Gastroesophageal sphincter (tissue), 4 donors: ENCODE measurements at places on chromosomes 6 and 20. TPM values are rescaled to one million over a fixed set of nuclear protein-coding genes. Genes with fewer than 3 reads are reported as not detected.

Gene CD24
- total RNA-seq, result 116 TPM

Gene SMPD2
- 7.2 TPM for total RNA-seq

Gene SIRPB2
- 11.1 TPM for total RNA-seq

Gene SH3BGRL2
- 32.6 TPM for total RNA-seq

Gene LAMP5
- not detected for total RNA-seq

Gene CEP43
- total RNA-seq, result 11.2 TPM

Gene JPH2
- total RNA-seq, result 216 TPM

Gene IYD
- total RNA-seq, result not detected
